ENCODE measurements at places on chromosomes 13 and 19.

DNA sequence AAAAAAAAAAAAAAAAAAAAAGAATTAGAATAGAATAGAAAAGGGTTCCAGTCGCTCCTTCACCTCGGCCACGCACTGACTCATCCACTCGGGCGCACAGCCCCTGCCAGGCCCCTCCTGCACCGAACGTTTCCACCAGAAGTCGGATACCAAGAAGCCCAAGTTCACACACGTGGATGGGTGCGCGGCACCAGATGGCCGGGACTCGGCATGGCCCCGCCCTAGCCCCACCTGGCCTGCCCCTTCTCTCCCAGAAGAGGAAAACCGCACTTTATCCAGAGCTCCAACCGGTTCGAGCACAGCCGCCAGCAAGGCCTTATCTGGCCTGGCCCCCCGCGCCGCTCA, 5.9 kb downstream of the PRR36 start:
- no peak for DNase-seq

GRCh38 chr13:74767050-74767449, 632.8 kb upstream of the KLF12 start:
- DNase-seq: no peak

GRCh38 chr19:35431145-35431807, 16.8 kb upstream of the FFAR2 start:
- no peak for DNase-seq

- DNase-seq: no peak
Observed at GRCh38 chr13:98976941-98977340, 923 bp downstream of the DOCK9 start.

DNA sequence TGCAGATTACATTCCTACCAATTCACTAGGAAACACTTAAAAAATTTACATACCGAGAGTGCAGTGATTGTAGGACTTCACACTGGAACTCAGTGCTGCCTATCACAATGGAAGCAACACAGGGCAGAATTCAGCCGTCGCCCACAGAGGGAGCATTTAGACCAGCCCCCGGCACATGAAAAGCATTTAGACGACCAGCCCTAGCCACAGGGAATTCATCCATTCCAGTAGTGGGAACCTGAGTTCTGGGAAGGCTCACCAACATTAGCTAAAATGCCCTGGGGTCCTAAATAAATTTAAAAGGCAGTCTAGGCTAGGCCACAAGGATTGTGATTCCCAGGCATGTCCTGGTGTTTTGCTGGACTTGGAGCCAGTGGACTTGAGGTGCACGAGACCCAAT, 155.2 kb downstream of the LIG4 start:
- no peak for DNase-seq

DNA sequence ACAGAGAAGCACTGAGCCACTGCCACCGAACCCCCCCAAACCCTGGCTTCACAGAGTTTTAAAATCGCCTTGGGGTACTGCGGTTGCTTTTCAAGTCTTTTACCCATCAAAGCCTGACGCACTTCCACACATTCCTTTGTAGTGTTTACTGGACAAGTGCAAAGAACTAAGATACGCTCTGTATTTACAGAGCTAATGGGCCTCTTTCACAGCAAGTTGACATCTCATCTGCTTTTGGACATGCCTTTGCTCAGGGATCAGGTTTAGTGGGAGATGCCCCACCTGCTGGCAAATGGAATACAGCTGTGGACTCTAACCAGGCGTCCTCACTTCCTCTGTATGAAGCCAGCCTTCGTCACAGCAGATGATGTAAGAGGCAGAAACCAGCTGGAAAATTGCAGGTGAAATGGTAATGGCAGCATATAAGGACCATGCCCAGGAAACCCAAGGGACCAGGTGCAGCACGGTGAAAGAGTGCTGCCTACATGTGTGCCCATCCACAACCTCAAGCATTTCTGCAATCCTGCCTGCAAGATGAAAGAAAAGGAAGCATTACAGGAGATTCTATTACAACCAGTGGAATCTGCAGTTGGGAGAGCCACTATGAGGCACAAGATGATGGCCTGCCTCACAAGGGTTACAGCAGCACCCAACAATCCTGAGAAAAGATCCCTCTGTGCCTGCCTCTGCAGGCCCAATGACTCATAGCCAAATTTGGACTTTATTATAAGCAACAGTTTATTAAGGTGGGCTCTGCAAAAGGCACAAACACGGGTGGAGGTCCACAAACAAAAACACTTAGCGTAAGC, 34.7 kb downstream of the BRD4 start:
- DNase-seq: no peak

DNA sequence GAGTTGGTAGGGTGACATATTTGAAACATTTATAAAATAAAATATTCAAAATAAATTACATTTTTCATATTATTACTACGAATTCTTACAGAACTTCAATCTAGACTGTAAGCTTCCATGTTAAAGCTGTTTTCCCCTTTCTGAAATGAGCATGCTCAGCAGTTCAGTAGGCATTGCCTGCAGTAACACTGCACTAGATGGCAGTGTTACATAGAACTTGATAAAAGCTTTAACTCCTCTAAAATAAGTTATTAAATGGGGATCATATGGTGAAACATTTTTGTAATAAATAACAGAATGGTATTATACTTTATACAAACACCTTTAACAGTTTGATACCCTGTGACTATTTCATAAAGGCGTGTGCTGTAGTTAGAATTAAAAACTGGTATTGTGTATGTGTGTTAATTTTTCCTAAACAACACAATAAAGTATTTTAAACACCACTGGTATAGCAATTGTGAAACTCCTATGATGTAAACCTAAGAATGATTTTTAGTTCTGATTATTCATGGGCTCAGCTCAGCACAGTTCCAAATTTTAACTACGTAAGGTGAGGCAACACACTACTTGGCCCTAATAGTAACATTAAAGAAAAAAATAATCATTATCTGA, 11.6 kb upstream of the GPR18 start:
- DNase-seq: no peak

DNA sequence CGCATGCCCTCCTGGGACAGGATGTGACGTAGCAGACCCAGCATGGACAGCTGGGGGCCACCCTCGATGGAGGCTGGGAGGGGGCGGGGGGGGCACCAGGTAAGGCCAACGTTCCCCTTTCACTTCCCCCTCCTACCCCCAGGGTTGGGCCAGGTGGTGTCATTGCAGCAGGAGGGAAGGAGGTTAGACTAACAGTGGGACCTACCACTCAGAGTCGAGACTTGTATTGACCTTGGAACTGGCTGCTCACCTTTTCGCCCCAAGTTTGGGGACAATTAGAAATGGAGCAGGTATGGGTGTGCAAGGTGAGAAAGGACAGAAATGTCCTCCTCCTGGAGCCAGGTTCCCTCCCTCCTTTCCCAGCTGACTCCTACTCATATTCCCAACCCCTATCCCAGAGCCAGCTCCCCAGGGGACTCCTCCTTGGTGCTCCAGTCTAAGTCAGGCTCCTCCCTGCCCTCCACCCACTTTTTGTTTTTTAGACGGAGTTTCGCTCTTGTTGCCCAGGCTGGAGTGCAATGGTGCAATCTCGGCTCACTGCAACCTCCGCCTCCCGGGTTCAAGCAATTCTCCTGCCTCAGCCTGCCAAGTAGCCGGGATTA, 8.6 kb upstream of the SLC25A41 start:
- DNase-seq: no peak

DNA sequence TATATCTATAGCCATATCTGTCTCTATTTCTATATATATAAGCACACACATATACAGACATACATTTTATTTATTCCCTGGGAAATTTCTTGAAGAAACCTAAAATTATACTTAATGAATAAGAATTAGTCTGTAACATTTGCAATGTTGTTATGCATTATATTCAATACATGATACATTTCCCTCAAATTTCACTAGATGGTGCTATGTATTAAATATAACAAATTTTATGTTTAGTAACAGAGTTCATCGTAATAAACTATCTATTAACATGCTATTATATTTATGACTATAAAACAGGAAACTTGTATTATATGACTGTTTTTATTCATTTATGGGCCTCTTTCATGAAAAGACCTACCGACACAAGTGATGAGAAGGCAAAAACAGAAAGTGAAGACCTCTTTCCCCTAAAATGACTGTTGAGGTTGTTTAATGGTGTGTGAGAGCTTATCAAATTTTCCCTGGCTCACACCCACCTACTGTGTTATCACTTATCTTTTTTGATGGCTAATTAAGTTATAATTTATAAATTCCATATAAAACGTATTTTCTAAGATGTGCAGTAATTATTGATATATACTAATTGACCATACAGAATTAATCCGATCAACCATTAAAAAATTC, 881.9 kb downstream of the SLITRK6 start:
- DNase-seq: no peak

DNA sequence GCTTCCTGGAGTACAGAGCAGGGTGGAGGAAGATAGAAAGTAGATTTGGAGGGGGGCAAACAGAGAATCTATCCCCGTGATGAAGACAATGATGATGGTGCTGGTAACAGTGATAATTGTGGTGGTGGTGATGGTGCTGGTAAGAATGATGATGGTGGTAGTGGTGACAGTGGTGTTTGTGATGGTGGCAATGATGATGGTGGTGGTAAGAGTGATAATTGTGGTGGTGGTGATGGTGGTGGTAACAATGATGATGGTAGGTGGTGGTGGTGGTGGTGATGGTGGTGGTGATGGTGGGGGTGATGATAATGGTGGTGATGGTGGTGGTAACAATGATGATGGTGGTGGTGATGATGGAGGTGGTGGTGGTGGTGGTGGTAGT, 169.8 kb downstream of the TSHZ3 start:
- DNase-seq: no peak

- DNase-seq: no peak
Observed at GRCh38 chr19:35811317-35812219, 1.1 kb downstream of the PRODH2 start.

DNA sequence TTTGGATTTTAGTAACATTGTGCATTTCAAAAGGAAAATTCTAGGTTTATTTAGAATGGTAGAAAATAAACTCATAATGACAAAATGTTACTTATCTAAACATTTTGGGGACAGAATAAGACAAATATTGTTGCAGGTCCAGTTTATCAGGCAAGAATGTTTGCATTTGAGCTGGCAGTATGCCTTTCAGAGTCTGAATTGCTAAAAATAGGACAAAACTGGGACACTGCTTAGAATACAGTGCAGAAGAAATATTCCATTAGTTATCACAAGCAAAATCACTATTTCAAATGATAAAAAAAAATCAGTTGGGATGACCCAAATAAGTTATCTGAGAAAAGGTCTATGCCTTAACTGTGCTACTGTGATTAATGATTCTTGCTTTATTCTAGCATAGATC, 870.3 kb upstream of the MIR17HG start:
- DNase-seq: no peak

GRCh38 chr13:40167327-40167726, 499.1 kb downstream of the FOXO1 start:
- no peak for DNase-seq

GRCh38 chr13:96968027-96968426, 26.2 kb downstream of the OXGR1 start:
- DNase-seq: no peak

DNA sequence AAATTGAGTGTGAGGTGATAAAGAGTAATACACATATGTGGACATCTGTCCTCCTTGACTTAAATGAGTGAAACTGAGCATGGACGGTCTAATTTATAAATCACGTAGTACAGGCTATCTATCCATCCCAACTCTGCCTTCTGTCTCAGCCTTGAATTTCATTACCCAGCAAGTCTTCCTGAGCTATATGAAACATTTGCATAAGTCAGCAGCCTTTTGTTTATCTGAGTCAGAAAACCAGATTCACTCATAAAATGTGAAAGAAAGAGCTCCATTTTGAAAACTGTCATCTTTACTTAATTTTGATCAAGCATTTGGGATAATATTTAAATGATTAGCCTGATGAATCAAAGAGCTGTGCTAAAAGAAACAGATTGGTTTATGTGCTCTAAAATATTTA, 197.9 kb downstream of the LHFPL6 start:
- DNase-seq: no peak

DNA sequence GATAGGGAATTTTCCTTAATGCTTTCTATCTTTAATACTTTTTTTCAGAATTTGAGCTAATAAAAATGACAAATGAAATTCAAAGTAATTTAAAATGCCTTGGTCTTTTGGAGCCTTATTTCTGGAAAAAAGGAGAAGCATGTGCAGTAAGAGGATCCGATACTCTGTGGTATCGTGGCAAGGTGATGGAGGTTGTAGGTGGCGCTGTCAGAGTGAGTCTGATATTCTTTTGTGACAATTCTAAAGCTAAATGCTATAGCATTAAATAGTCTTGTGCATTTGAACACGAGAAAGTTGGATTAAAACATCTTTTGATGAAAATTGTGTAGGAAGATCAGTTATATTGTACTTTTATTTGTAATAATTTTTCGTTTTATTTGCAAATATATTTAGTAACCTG, 95.0 kb downstream of the RNF17 start:
- DNase-seq: no peak
